Esophagus muscularis mucosa (tissue), 4 donors: ENCODE measurements at places on chromosomes 12 and 14. TPM values are rescaled to one million over a fixed set of nuclear protein-coding genes. Genes with fewer than 3 reads are reported as not detected.

SIX1 gene
- 0.42 TPM for total RNA-seq

FOXG1 gene
- total RNA-seq, result 0.66 TPM

RNFT2 gene
- 0.63 TPM for total RNA-seq

USP30 gene
- total RNA-seq, result 10.4 TPM

GRCh38 chr14:103606963-103607668, 21.9 kb upstream of the KLC1 start:
- peak; percentile 96 for DNase-seq

- no peak for DNase-seq
Observed at GRCh38 chr14:73634011-73634833, 10.6 kb upstream of the DNAL1 start.

- no peak for DNase-seq
Observed at GRCh38 chr12:124869059-124869665, 5.5 kb upstream of the SCARB1 start.

DNA sequence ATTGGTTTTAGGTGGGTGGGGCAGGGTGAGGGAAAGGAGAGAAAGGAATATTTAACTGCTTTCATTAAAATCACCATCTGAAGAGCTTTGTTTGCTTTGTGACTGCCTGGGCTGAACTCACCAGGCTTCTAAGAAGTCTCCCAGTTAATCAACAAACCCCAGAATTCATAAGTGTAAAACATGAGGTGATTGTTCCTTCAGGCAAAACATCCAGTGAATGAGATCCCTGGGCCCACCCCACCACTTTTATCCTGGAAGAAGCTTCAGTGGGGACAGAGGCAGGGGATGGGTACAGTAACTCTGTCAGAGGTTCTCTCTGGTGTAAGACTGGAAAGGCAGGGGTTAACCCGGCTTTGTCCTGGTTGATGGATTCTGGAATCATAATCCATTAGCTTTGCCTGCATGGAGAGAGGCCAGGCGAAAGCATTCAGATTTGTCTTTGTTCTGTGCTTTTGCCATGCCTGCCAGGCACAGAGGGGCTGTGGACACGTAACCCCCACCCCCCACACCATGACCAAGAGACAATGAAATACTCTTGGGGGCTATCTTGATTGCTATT, 16.7 kb downstream of the PDE1B start:
- DNase-seq, result no peak

GRCh38 chr14:61841145-61841544, 78.9 kb downstream of the SNAPC1 start:
- no peak for DNase-seq

- no peak for DNase-seq
Observed at GRCh38 chr12:77540097-77540496, 290.6 kb upstream of the NAV3 start.

DNA sequence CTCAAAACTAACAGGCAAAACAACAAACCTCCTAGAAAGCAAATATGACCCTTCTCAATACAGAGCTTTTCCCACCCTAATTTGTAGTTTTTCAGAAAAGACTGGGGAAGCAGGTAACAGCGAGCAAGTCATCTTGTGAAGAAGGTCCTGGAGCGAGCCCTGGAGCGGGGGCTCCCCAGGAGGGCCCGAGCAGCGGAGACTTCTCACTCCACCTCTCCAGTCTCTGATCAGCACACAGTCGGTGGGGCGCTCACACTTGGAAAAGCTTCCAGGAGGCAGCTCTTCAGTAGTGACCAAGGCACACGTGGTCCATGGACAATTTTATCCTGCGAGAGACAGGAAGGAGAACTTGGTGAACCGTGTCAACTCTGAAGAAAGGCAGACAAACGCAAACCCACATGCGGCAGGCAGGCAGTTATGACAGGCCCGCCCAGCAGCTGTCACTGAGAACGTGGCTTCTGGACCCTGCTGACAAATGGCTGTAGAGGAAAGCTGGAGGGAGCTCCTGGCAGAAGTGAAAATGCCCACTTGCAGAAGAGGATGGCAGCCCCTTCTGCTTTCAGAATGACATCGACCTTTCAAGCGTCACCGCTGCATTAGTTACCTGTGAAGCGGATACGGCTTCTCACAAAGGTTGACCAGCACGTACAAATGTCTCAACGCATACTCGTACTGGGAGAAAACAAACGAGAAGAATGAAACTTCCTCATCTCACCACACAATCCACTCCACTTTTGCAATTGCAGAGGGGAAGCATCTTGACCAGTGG, 44.2 kb downstream of the LGMN start:
- DNase-seq, result no peak

GRCh38 chr14:36502558-36503508, 17.2 kb downstream of the NKX2-1 start:
- no peak for DNase-seq

GRCh38 chr12:81705586-81705985, 53.6 kb downstream of the PPFIA2 start:
- no peak for DNase-seq
